ENCODE measurements at places on chromosomes 2 and 18. TPM values are rescaled to one million over a fixed set of nuclear protein-coding genes. Genes with fewer than 3 reads are reported as not detected.

DNA sequence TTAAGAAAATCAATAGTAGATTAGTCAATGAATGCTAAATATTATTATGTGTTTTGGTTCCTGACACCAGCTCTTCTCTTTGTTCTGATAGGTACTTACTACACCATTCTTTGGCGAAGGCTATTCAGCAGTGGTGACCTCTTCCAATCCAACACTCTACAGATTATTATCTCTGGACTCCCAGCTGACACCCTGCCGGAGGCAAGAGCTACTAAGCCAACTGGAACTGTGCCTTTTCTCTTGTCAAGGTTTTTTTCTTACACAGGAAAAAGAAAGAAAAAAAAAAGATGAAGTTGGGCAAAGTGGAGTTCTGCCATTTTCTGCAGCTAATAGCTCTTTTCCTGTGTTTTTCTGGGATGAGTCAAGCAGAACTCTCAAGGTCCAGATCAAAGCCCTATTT lies 11.7 kb downstream of the CDH7 start:
- DNase-seq: no peak

DNA sequence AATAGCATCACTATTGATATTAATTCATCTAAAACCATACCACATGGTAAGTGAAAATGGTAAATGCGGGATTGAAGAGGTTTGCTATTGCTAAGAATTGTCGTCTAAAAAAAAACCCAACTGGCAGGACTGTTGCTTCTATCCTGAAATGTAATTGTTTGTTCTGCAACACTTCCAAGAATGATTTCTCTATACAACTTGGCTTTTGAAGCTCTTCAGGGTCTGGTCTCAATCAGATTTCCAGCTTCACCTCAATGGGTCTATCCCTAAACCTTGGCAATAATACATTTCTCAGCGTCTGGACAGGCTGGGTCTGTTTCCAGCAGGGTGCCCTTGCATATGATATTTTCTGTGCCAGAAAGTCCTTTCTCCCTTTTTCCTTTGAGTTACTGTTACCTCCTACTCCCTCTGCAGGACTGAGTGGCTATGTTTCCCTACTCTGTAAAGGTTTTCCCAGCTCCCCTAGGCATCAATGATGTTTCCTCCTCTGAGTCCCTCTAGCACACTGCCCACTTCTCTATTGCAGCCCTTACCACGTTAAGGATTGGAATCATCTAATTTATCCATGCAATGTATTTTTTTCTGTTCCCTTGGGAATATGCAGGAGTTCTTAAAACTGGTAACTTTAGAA lies 118.2 kb upstream of the REV1 start:
- no peak for DNase-seq

DNA sequence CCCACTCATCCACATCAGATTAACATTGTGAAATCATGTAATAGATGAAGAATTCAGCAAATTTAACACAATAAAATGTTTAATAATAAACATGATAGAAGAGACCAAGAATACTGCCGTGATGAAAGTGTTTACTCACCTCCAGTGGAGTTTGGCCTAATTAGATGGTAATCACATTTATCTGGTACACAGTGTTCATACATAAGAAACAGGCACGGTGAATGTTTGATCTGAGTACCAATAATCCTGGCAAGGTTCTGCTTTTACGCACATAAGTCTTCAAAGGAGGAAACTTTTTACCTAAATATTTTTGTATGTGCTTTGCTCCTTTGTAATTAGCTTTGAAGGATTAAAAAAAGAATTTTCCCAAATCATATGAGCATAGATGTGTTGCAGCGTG lies 122.5 kb downstream of the IRS1 start:
- no peak for DNase-seq

- DNase-seq: no peak
Observed at GRCh38 chr2:12271589-12271984, 445.1 kb upstream of the TRIB2 start.

GRCh38 chr2:226873051-226873620 lies 37.3 kb downstream of the RHBDD1 start:
- no peak for DNase-seq

FEV gene
- total RNA-seq: 1.3 TPM

ADNP2 gene
- total RNA-seq: 13.4 TPM
